ENCODE measurements at places on chromosomes 1 and 21.

DNA sequence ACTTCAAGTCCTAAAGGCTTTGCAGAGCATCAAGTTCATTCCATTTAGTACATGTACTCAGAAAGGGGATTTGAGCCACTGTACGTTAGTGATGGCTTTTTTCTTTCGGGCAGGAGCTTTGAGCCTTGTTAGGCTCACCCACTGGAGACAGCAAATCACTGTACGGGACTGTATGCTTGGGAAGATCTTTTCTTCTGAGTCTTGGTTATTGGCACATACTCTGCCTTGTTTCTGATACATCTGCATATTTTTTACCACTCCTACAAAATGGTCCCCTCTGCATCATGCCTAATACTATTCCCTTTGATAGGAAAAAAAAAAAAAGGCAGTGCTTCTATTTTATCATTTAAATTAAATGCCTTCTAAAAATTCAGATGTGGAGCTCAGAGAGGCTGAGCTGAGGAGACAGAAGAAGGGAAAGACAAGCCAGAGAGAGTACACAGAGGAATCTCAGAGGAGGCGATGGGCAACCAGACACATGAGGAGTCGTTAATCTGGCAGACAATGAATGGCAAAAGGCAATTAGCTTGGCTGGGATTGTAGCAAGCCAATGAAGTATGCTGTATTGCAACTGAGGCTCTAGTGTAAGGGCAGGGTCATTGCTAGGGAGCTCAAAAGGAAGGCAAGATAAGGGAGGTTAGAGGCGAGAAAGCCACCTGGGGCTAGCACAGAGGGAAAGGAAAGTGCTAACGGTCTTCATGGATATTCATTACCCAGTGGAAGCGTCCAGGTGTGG lies 39.4 kb downstream of the PHC2 start:
- no peak for DNase-seq

DNA sequence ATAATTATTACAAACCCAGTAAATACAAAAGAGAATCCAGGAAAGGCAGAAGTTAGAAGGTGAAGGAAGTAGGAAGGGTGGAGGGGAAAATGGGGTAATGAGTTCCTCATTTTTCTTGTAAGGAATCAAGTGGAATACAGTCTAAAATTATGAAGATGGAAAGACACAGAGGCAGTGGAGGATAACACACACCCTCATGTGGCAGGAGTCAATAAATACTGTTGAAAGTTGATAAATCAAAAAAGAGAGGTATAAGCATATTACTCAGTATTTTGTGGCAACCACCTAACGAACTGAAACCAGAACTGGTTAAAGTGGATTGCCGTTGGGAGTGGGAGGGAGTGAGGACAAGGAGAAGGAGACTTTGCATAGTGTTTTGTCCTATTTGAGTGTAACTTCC lies 78.6 kb upstream of the SLC44A3 start:
- no peak for DNase-seq

- no peak for DNase-seq
Observed at GRCh38 chr1:237171454-237172117, 129.6 kb downstream of the RYR2 start.

DNA sequence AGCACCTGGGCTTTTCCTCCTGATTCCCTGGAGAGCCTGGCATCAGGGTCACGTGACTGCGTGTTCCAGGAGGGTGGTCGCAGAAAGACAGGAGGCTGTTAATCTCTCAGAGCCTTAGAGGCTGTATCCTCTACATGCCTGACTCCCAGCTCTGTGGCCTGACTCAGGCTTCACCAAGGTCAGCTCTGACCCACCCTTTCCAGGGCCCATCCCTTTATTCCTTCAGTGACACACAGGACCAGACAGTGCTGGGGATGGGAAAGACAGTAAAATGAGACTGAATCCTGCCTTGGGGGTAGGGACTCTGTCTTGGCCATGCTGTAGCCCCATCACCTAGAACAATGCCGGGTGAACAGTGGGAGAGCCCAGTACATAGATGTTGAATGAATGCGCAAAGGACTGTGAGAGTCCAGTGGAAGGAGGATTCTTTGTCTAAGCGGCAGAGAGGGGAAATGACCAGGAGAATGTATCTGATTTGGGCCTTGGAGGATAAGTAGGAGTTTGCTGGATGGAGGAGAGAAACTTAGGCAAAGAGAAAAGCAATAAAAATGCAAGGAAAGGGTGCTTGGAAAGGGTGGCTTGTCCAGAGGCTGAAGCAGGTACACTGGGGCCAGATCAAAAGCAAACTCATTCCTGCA lies 33.0 kb downstream of the EPHX1 start:
- no peak for DNase-seq

- DNase-seq = no peak
Observed at GRCh38 chr1:109296782-109297181, 10.0 kb downstream of the MYBPHL start.

- DNase-seq = no peak
Observed at GRCh38 chr1:110060034-110060661, 10.3 kb downstream of the ALX3 start.

DNA sequence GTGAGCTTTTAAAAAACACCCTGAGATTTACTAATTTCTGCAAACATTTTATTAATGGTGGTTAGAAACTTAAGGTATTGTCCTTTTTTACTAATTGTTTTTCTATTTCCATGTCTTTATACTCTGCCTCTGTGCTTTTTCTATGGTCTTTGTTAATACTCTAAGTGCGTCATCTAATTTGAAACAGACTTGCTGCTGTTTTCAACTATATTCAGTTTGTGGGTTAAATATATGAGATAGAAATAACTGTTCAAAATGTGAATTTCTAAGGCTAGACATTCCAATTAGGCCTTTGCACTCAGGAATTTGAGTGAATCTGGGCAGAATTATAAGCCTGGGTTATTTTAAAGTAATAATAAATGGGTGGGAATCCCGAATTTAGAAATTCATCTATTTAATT lies 82.4 kb upstream of the COL11A1 start:
- DNase-seq = no peak

GRCh38 chr21:38849776-38850175 lies 44.0 kb downstream of the ETS2 start:
- no peak for DNase-seq
